Left colon (tissue), 2 donors: ENCODE measurements at places on chromosomes 2 and 18.

DNA sequence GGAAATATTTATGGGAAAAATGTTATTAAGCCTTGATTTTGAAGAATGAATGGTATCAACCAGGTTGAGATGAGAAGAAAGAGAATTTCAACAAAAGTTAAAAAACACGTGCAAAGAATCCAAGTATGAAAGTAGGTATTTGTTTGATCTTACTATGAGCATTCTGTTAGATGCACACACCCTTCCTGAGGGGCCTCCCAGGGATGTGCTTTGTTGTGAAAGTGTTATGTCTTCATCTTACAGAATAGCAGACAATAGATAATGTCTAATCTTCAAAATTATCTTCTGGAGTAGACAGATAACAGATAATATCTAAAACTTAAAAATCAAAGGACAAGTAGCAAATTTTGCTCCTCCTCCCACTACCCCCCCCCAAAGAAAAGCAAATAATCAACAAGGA lies 155.2 kb upstream of the COL3A1 start:
- DNase-seq = no peak

- DNase-seq = peak; percentile 47
Measured at GRCh38 chr2:174593574-174594203, 3.9 kb downstream of the WIPF1 start.

DNA sequence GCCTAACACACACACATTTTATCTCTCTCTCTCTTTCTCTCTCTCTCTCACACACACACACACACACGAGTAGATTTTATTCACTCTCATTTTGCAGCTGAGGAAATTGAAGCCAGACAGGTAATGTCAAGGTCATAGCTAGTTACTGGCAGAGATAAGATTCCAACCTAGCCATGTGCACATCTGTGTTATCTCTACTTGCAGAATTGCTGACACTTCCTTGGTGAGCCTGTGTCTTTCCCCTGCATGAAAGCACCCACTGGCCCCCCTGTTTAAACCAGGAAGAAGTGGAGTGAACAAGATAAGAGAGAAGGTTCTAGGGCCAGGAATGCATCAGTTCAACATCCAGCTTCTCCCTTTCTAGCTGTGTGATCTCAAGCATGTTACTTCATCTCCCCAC lies 423.7 kb downstream of the TXNL1 start:
- DNase-seq = no peak

GRCh38 chr18:47758000-47758399 lies 172.5 kb downstream of the SMAD2 start:
- no peak for DNase-seq

- peak; percentile 67 for DNase-seq
Measured at GRCh38 chr2:241877989-241878970, 8.8 kb downstream of the RTP5 start.

- no peak for DNase-seq
Measured at GRCh38 chr2:73004889-73005596, 66.5 kb downstream of the SFXN5 start.

GRCh38 chr2:119760956-119761275 lies 1.2 kb downstream of the PTPN4 start:
- no peak for DNase-seq

DNA sequence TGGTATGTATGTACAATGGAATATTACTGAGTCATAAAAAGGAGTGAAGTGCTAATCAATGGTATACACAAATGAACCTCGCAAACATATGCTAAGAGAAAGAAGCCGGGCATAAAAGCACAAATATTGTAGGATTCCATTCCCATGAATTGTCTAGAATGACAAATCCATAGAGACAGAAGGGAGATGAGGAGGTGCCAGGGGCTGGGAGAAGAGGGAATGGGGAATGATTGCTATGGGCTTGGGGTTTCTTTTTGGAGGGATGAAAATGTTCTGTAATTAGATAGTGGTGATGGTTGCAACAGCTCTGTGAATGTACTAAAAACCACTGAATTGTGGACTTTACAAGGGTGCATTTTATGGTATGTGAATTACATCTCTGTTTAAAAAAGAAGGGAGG lies 73.5 kb downstream of the GLI2 start:
- no peak for DNase-seq
